CD4-positive, alpha-beta T cell treated with Interleukin-4 for 1 hour (primary cell): ENCODE measurements at places on chromosomes 6 and 20.

DNA sequence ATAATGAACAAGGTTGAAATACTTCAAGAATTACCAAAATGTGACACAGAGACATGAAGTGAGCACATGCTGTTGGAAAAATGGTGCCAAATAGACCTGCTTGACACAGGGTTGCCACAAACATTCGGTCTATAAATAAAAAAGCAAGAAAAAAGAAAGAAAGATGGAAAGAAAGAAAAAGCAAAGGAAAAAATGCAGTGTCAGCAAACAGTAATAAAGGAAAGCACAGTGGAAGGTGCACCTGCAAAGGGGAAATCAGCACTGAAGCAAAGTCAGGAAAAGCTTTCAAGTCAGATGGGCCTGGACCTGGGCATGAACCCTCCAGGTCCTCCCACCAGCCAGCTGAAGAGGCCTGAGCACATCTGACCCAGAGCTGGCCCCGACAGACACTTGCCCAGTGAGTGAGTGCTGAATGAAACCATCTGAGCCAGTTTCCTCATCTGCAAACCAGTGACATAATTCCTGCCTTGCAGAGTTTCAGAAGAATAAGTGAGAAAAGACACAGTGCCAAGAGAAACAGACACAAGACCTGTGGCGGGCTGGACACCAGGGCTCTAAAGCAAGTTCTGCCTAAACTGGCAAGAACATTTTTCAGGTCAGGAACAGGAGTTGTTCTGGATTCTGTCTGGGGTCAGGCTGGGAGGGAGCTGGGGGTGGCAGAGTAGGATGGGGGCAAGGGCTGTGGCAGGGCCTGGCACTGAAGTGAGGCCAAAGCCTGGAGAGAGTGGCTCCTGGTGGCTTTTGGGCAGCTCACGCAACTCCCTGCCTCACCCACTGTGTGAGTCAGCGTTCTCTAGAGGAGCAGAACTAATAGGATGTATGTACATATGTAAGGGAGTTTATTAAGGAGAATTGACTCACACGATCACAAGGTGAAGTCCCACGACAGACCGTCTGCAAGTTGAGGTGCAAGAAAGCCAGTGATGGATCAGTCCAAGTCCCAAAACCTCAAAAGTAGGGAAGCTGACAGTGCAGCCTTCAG lies 23.9 kb upstream of the MICB start:
- no peak for DNase-seq

DNA sequence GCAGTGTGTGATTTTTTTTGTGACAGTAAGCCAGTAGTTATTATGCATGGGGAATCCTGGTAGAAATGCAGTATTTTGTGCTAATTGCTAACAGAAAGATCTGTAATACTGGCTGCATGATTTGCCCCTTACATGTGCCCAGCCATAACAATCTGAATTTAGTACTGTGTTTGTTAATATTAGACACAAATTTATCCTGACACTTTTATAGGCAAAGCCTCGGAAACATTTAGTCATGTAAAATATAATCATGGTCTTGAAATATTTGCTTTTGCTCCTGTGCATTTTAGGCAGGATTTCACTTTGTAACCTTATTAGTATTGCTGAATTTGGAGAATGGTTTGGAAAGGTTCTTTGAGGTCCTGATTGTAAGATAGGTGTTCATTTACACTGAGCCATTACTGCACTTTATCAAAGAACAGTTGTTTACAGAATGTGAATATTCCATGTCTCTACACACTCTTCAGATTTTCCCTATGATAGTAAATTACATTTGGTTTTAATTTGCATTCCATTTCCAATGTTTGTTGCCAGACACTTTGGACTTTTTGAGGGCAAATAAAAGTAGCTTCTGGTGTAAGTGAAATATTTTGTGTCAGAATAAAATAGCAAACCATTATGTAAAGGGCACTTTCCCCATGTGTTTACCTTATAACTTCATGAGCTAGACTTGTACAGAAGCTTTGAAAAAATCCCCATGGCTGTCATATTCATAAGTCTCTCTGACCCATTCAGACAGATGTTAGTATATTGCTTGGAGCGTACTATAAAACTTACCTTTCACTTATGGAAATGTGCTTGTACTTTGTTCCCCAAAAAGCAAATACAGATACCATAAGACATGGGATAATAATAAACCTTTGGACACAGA lies 349.9 kb downstream of the ARHGAP18 start:
- DNase-seq: no peak

DNA sequence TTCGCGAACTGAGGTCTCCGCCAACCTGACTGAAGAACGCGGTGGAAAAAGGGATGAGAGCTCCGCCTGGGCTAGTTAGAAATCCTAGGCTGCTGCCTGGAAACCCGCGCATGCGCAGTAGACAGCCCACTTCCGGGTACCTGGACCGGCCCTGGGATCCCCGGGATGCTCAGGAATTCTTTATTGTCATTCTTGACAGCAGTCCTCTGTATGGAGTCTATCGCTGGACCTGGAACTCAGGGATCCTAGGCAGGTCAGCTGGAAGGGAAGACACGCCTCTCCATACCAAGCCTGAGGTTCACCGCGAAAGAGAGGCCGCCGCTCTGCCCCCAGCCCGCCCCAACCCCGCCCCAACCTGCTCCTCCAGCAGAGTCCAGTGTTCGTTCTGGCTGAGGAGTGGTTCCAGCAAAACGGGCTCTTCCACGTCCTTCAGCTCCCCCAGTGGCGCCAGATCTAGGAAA lies 1379.2 kb upstream of the DEFB115 start:
- DNase-seq: no peak

DNA sequence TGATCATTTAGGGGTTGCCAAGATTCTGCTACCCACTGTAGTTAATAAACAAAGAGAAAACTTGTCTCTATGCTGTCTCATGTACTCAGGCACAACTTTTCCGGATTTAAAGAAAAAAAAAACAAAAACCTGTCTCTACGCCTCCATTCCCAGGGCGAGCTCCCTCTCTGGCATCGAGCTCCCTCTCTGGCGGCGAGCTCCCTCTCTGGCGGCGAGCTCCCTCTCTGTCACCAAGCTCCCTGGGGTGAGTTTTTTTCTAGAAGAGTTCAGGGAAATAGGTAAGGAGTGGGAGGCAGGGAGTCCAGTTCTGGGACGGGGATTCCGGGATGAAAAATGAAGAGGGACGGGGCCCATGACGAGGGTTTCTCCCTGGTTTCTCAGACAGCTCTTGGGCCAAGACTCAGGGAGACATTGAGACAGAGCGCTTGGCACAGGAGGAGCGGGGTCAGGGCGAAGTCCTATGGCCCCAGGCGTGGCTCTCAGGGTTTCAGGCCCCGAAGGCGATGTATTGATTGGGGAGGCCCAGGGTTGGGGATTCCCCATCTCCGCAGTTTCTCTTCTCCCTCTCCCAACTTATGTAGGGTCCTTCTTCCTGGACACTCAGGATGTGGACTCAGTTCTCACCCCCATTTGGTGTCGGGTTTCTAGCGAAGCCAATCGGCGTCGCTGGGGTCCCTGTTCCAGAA lies 16.5 kb upstream of the HLA-A start:
- peak; percentile 59 for DNase-seq

- DNase-seq: no peak
Measured at GRCh38 chr6:149852881-149853280, 11.3 kb downstream of the LRP11 start.

- DNase-seq: no peak
Measured at GRCh38 chr6:34858681-34859080, 29.2 kb downstream of the TAF11 start.

DNA sequence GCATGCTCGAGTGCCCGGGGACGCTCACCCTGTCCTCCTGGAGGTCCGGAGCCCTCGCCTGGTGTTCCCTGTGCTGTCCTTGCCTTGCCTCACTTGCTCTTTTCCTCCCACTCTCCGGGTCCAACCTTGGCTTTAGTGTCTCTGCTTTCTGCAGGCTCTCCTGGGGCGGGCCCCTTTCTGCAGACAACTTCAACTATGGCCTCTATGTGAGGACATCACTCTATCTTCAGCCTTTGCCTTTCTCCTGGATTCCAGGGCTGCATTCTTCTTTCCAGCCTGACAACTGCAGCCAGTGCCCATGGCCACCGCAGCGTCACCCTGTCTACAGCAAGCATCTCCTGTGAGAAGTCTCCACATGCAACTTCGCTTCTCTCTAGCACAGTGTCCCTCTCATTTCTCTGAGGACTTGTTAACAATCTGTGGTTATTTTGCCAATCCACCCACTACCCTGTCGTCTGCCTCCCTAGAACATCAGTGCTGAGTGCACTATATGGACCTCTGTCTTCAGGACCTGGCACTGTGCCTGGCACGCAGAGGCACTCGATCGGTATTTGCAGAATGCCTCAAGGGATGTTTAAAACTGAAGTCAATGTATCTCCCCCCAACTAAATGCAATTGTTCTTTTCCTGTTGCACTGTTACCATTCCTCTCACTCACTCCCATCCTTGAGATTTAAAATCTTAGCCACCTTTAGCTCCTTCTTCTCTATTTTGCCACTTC lies 35.9 kb downstream of the FOXC1 start:
- DNase-seq: no peak

- DNase-seq: peak; percentile 52
Measured at GRCh38 chr6:33314943-33315792, 1.3 kb upstream of the TAPBP start.

DNA sequence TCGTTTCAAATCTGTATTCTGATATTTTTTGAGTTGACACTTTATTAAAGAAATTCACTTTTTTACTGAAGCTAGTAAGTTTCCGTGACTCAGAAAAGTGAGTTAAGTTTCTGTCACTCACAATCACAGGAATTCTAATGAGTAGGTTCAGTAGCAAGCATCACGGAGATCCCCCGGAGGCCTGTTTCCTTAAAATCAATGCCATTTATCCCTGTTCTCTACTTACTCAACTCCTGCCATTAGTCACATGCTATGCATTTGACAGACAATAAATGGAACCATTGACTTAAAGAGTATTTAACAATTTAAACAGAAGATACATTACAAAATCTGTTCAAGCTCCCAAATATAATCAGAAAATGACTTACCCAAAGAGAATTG lies 9.1 kb downstream of the SLC18B1 start:
- DNase-seq: no peak

GRCh38 chr20:53813636-53814035 lies 220.0 kb upstream of the ZNF217 start:
- DNase-seq: no peak

- DNase-seq: no peak
Measured at GRCh38 chr6:169428532-169428931, 174.9 kb upstream of the THBS2 start.

DNA sequence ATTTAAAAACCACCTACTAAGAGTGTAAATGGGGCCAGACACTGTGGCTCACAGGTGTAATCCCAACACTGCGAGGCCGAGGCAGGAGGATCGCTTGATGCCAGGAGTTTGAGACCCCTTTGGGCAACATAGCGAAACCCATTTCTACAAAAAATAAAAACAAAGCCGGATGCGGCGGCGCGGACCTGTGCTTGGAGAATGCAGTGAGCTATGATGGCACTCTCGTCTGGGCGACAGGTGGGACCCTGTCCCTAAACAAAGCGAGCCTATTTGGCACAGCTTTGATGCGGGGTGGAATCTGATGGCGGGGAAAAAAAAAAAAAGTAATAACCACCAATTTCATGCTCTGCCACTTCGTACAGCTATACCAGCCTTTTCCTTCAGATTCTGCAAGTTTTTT lies 1.1 kb downstream of the TCP1 start:
- no peak for DNase-seq

DNA sequence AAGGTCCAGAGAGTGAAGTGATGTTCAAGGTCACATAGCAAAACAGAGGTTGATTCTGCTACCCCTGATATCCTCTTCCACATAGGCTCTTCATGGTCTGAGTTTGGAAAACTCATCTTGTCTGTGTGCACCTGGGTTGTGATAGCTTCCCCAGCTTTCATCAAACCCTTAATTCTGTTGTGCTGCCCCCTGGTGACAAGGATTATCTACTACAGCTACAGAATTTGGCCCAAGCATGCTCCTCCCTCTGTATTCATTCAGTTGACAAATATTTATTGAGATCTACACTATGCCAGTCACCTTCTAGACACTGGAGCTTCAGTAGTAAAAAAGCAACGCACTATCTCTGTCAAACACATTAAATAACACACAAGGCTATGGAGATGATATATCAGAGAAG lies 50.4 kb downstream of the SMPDL3A start:
- DNase-seq: peak; percentile 42

- DNase-seq: no peak
Measured at GRCh38 chr6:30565772-30566171, 5.5 kb upstream of the ABCF1 start.

- no peak for DNase-seq
Measured at GRCh38 chr20:46268131-46268614, 40.1 kb downstream of the CDH22 start.

DNA sequence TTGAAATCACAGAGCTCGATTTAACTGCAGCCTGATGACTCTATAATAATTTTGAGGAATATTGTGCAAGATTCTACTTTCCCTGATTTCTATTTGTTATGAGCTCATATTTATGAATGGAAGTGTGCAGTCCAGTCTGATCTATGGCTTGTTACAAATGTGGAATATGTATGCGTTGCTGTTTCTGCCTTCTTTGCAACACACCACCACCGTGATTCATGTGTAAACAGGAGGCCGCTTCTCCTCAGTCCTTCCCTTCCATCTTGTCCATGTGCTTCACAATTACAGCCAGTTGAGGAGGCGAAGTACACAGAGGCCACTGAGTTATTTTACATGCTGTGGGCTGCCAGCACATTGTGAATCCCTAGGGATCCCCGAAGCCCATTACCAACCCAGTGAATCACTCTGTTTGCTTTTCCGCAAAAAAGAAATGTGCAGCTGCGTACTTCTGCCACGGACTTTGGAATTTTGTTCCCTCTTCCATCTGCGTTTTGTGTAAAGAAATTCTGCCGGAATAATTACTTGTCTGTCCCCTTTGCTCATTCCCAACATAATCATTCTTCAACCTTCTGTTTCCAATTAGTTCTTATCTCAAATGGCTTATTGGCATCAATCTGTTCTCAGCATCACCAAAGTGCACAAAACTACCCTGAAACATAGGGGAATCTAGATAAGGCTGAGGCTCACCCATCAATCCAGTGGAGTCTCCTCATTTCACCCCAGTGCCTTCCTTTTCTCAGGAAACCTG lies 551.6 kb upstream of the CITED2 start:
- DNase-seq: no peak

DNA sequence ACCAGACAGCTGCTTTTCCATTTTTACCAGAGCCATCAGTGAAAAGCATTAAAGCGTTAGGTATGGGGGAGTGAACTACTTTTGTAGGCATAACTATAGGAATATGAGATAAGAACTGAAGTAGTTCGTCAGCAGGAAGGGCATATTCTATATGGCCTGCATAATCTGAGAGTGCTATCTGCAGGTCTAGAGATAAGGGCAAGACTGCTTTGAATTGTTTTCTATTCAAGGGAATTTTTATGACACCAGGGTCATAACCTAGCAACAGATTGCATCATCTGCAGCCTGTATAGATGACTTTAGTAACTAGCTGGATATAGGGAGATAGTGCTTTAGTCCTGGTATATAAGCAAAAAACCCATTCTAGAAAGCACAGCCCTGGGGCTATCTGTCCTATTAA lies 437.3 kb upstream of the HTR1E start:
- DNase-seq: no peak

DNA sequence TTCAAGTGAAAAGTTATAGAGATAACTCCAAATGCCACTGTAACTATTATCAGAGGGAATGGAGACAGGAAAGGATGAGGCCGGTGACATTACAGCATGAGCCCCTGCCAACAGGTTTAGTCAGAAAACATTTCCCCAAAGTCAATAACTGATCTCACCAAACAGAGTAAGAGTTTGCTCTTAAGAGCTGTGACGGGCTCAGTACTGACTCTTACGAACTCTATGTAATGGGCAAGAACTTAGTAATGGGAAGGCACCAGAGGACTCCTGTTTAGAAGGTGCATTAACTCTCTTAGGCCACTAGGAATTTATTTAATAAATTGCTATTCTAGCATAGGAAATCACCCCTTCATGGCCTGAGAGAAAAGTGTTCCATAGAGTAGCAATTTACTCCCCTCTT lies 76.8 kb downstream of the SAMD5 start:
- DNase-seq: no peak
